ENCODE measurements at places on chromosomes 5 and 9. TPM values are rescaled to one million over a fixed set of nuclear protein-coding genes. Genes with fewer than 3 reads are reported as not detected.

- no peak for DNase-seq
- no peaks in the 10 kb centered on the region for H3K4me1 ChIP-seq
- H3K27ac ChIP-seq, result no peak overlapping the region
These were observed 44.2 kb downstream of the GDA start for GRCh38 chr9:72193478-72193881.

- no peak overlapping the region for H3K27ac ChIP-seq
- peaks cover 5% of the 10 kb centered on the region for H3K27me3 ChIP-seq
- no peaks in the 10 kb centered on the region for H3K36me3 ChIP-seq
- no peak overlapping the region for H3K4me3 ChIP-seq
- peaks cover 17% of the 10 kb centered on the region for H3K4me1 ChIP-seq
These were observed 42.7 kb downstream of the CAMK2A start for GRCh38 chr5:150246835-150247234.

DNA sequence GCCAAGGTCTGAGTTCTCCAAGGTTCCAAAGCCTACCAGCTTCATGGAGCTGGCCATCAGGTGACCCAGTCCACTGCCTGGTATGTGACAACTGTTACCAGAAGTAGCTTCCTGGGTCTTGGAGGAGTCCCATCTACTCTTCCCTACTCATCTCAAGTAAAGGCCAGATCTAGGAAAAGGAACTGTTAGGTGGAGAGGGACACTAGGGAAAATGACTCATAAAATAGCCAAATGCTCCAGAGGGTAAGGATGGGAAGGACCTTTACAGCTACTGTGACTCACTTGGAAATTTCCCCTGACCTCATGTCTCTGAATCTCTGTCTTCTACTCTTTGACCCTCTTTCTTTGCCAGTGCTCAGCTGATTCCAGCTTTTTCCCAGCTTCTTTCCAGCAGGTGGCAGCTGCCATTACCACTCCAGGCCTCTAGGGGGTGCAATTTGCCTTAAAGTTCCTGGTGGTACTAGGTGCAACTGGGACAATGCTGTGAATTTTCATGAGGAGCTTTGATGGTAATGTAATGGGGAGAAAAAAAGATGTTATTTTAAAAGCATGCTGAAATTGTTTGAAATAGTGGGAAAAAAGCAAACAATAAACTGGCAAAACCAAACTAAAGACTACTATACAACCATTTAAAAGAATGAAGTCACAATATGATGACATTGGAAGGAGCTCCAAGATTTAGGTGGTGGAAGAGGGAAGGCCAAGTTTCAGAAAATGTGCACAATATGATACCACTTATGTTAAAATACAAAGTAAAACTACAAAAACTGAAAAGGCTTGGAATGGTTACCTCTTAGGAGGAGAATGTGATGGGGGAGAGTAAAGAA is 27.1 kb upstream of the MYORG start:
- no peak for DNase-seq
- H3K27me3 ChIP-seq, result no peaks in the 10 kb centered on the region
- no peaks in the 10 kb centered on the region for H3K4me1 ChIP-seq
- no peak overlapping the region for H3K4me3 ChIP-seq
- H3K27ac ChIP-seq, result no peak overlapping the region

GRCh38 chr9:29183971-29184370 is 1610.7 kb upstream of the C9orf72 start:
- H3K4me1 ChIP-seq, result no peaks in the 10 kb centered on the region
- no peak for DNase-seq
- no peak overlapping the region for H3K4me3 ChIP-seq
- no peaks in the 10 kb centered on the region for H3K27me3 ChIP-seq
- H3K36me3 ChIP-seq, result no peaks in the 10 kb centered on the region

DNA sequence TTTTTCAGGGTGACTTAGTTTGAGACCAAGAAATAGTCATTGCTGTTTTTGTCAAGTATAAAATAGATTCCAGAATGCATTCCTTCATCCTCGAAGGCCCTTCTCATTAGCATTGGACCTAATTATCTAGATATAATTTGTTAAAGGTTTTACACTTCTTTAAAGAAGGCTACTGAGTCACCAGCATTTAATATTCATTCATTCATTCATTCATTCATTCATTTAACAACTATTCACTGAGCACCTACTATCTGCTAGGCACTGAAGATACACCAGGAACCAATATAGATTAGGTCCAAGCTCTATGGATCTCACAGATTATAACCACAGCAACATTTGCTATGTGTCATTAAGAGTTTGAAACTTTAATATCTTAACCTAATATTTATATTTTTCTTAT is 11.1 kb upstream of the REEP5 start:
- no peak overlapping the region for H3K4me3 ChIP-seq
- no peaks in the 10 kb centered on the region for H3K27me3 ChIP-seq
- H3K4me1 ChIP-seq, result peaks cover 14% of the 10 kb centered on the region
- no peak for DNase-seq

- H3K4me1 ChIP-seq, result peaks cover 14% of the 10 kb centered on the region
- no peaks in the 10 kb centered on the region for H3K27me3 ChIP-seq
- H3K27ac ChIP-seq, result no peak overlapping the region
- H3K4me3 ChIP-seq, result no peak overlapping the region
These were observed 11.9 kb upstream of the GM2A start for GRCh38 chr5:151240924-151241635.

- DNase-seq, result no peak
- peaks cover 60% of the 10 kb centered on the region for H3K27me3 ChIP-seq
- H3K4me3 ChIP-seq, result no peak overlapping the region
These were observed 513.9 kb downstream of the CTNND2 start for GRCh38 chr5:11390291-11390767.

DNA sequence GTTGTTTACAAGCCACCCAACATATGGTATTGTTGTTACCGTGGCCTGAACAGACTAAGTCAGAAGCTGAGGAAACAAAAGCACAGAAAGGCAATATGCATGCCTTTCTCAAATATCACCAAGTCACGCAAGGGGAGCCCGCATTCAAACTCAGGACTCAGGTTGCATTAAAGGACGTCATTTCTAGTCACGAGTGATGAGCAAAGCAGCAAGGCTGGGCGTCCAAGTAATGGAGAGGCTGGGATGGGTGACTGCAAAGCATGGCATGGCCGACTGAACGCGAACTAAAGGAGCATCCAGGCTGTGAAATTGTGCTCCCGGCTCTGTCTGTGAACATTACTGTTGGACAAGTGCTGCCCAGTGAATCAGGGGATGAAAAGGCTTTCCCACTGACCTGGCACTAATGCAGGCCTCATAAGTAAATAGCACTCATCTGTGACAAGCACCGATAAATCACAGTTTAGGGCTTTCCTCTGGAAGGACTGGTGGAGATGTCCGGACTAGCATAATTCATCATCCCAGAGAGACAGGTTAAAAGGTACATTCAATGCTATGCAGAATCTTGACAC is 202.8 kb downstream of the SPOCK1 start:
- no peaks in the 10 kb centered on the region for H3K36me3 ChIP-seq
- no peak overlapping the region for H3K4me3 ChIP-seq
- peaks cover 6% of the 10 kb centered on the region for H3K4me1 ChIP-seq

DNA sequence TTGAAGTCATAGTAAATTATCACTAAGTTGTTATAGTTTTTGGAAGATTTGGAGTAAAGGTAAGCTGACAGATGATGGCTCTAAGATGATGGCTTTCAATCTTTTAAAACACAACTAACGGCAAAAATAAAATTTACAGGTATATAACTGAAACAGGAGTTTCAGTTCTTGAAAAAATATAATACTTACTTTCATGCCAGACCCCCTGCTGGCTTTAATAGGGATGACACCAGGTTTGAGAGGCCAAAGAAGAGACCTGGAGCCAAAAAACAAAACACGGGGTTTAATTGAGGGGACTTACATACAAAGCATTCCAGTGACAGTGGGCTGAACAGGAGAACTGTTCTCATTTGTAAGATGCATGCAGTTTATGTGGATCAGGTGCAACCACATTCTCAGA is 301.7 kb upstream of the PCSK5 start:
- H3K27ac ChIP-seq, result no peak overlapping the region
- H3K4me3 ChIP-seq, result no peak overlapping the region
- H3K27me3 ChIP-seq, result no peaks in the 10 kb centered on the region
- no peaks in the 10 kb centered on the region for H3K4me1 ChIP-seq
- no peak for DNase-seq
- H3K36me3 ChIP-seq, result no peaks in the 10 kb centered on the region

- H3K4me3 ChIP-seq, result no peak overlapping the region
- peaks cover 14% of the 10 kb centered on the region for H3K27me3 ChIP-seq
- DNase-seq, result no peak
- peaks cover 6% of the 10 kb centered on the region for H3K4me1 ChIP-seq
- no peak overlapping the region for H3K27ac ChIP-seq
- no peaks in the 10 kb centered on the region for H3K36me3 ChIP-seq
These were observed 14.2 kb upstream of the FRRS1L start for GRCh38 chr9:109181284-109181683.

- H3K36me3 ChIP-seq, result no peaks in the 10 kb centered on the region
- no peaks in the 10 kb centered on the region for H3K4me1 ChIP-seq
- H3K27ac ChIP-seq, result no peak overlapping the region
These were observed 522.3 kb downstream of the MAT2B start for GRCh38 chr5:164027738-164028137.

- DNase-seq, result no peak
- no peaks in the 10 kb centered on the region for H3K27me3 ChIP-seq
- H3K4me3 ChIP-seq, result peak overlapping the region; percentile 97
- H3K4me1 ChIP-seq, result peaks cover 24% of the 10 kb centered on the region
- H3K27ac ChIP-seq, result peak overlapping the region; percentile 90
These were observed 601 bp downstream of the NNT start for GRCh38 chr5:43603344-43604217.

DNA sequence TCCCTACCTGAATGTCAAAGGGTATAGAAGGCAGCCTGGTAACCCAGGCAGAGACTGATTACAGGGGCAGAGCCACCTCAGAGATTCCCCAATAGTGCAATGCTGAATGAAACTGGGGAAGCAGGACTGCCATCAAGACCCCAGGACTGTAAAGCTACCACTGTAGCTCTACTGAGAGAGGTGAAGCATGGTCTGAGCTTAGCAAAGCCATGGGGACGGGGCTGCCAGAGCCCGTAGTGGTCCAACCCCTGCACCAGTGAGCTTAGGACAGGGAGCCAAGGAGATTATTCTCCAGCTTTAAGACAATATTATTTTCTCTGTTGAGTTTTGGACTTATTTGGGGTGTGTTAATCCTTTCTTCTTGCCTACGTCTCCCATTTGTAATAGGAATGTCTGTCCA is 679.3 kb upstream of the GRAMD2B start:
- no peak overlapping the region for H3K27ac ChIP-seq
- no peaks in the 10 kb centered on the region for H3K4me1 ChIP-seq
- H3K36me3 ChIP-seq, result no peaks in the 10 kb centered on the region
- H3K27me3 ChIP-seq, result no peaks in the 10 kb centered on the region
- H3K4me3 ChIP-seq, result no peak overlapping the region

GRCh38 chr9:114805670-114806525 is at the start of gene TNFSF15:
Gene TNFSF15, minus strand, starts transcription at chr9:114806039. Its CDS starts 27 bp downstream, at chr9:114806012.
- H3K36me3 ChIP-seq, result peaks cover 4% of the 10 kb centered on the region
- peak within 1 kb of the TSS; percentile 82 for H3K4me3 ChIP-seq
- H3K27me3 ChIP-seq, result no peaks in the 10 kb centered on the region
- peak; percentile 68 for DNase-seq

GRCh38 chr9:119736491-119737454 is 367.5 kb upstream of the BRINP1 start:
- no peaks in the 10 kb centered on the region for H3K36me3 ChIP-seq
- no peaks in the 10 kb centered on the region for H3K4me1 ChIP-seq
- peaks cover 7% of the 10 kb centered on the region for H3K27me3 ChIP-seq
- H3K4me3 ChIP-seq, result no peak overlapping the region
- DNase-seq, result no peak

DNA sequence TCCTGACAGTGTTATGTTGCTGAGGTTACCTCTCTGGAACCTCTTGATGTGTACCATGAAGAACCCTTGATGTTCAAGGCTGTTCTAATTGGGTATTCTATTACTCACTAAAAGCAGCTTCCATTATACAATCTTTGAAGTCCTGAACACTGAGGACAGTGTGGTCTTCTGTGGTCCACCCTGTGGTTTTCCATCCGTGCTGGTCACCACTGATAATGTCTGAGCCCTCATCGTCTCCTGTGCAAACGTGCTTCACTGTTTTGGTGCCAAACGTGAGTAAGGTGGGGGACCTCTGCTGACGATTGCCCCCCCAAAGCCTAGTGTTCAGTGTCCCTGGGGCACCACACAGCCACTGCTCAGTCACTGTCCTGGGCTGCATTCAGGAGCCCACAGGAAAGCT is 259.7 kb upstream of the ANKRD55 start:
- H3K27me3 ChIP-seq, result no peaks in the 10 kb centered on the region
- H3K36me3 ChIP-seq, result no peaks in the 10 kb centered on the region
- H3K4me1 ChIP-seq, result peaks cover 50% of the 10 kb centered on the region
- H3K4me3 ChIP-seq, result no peak overlapping the region

DNA sequence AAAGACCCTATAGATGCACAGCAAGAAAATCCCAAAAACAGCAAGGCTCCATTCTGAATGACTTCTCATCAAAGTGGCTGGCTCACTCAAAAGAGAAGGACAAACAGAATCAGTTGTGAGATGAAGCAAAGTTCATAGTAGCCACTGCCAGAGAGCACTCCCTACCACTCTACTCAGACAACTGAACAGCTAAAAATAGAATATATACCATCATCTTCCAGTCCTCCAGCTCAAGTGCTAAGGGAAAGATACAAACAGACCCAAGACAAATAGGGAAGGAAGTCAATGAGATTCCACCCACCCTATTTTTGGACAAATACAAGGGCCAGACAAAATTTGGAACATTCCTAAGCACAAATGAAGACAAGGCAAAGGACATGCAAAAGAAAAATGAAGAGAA is 20.6 kb downstream of the GNAQ start:
- H3K27me3 ChIP-seq, result no peaks in the 10 kb centered on the region
- peaks cover 12% of the 10 kb centered on the region for H3K36me3 ChIP-seq
- H3K27ac ChIP-seq, result no peak overlapping the region
- no peak for DNase-seq
- H3K4me1 ChIP-seq, result peaks cover 30% of the 10 kb centered on the region
- no peak overlapping the region for H3K4me3 ChIP-seq

GRCh38 chr9:135349212-135350002 is 130.2 kb upstream of the PPP1R26 start:
- H3K36me3 ChIP-seq, result no peaks in the 10 kb centered on the region
- no peaks in the 10 kb centered on the region for H3K4me1 ChIP-seq

DNA sequence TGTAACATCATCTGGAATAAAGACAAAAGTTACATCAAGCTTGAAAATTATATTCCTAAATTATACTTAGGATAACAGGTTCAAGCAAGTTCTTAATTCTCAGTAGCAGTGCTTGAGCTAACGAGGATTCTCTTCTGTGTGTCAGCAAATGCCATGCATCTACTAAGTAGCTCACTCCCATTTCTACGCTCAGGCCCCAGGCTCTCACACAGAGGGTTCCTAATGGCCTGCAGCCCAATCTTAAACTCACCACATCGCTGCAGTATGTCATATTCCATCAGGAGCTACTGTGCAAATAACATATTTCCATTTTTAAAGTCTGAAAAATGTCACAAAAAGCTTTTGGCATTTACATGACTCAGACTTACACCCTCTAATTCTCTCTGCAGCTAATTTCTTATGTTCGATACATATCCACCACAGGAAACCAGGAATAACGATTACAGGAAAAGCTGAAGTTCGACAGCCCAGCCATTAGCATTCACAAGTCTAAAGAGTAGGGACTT is 474.8 kb downstream of the EFNA5 start:
- peaks cover 3% of the 10 kb centered on the region for H3K36me3 ChIP-seq
- peaks cover 4% of the 10 kb centered on the region for H3K4me1 ChIP-seq
- H3K27me3 ChIP-seq, result peaks cover 3% of the 10 kb centered on the region
- no peak for DNase-seq

PGM5 gene
- 5.8 TPM for total RNA-seq

MXD3 gene
- 29.5 TPM for total RNA-seq

AP3S1 gene
- total RNA-seq, result 78.1 TPM

PCDHGB3 gene
- 1.2 TPM for total RNA-seq

SHC3 gene
- 5.3 TPM for total RNA-seq

ANKRD33B gene
- total RNA-seq, result 3.4 TPM

PCDHGC5 gene
- 1.9 TPM for total RNA-seq

SPATA31E1 gene
- total RNA-seq, result not detected

SELENOP gene
- 96.2 TPM for total RNA-seq

GMCL2 gene
- not detected for total RNA-seq

NOL8 gene
- total RNA-seq, result 37.4 TPM

TMEM232 gene
- total RNA-seq, result 6.9 TPM
